ENCODE measurements at places on chromosomes 3 and 15. TPM values are rescaled to one million over a fixed set of nuclear protein-coding genes. Genes with fewer than 3 reads are reported as not detected.
A peak's percentile ranks its signal among the peaks of the same experiment; 100 is the strongest.

GRCh38 chr3:12869035-12869621 lies 27.8 kb upstream of the RPL32 start:
- DNase-seq = no peak
- H3K4me1 ChIP-seq = no peaks in the 10 kb centered on the region

- peaks cover 18% of the 10 kb centered on the region for H3K4me1 ChIP-seq
- H3K27me3 ChIP-seq = no peaks in the 10 kb centered on the region
- peak overlapping the region; percentile 65 for H3K4me3 ChIP-seq
- H3K36me3 ChIP-seq = no peaks in the 10 kb centered on the region
- H3K27ac ChIP-seq = peak overlapping the region; percentile 64
- no peak for DNase-seq
These were observed 614 bp downstream of the CHCHD6 start for GRCh38 chr3:126704494-126705214.

GRCh38 chr15:25743548-25744275 lies 119.4 kb downstream of the ATP10A start:
- no peak overlapping the region for H3K4me3 ChIP-seq
- H3K27me3 ChIP-seq = no peaks in the 10 kb centered on the region
- no peaks in the 10 kb centered on the region for H3K4me1 ChIP-seq
- no peak overlapping the region for H3K27ac ChIP-seq
- no peaks in the 10 kb centered on the region for H3K36me3 ChIP-seq

GRCh38 chr3:78497021-78497420 lies 1270.8 kb downstream of the ROBO1 start:
- no peaks in the 10 kb centered on the region for H3K36me3 ChIP-seq
- no peak for DNase-seq
- no peak overlapping the region for H3K4me3 ChIP-seq

DNA sequence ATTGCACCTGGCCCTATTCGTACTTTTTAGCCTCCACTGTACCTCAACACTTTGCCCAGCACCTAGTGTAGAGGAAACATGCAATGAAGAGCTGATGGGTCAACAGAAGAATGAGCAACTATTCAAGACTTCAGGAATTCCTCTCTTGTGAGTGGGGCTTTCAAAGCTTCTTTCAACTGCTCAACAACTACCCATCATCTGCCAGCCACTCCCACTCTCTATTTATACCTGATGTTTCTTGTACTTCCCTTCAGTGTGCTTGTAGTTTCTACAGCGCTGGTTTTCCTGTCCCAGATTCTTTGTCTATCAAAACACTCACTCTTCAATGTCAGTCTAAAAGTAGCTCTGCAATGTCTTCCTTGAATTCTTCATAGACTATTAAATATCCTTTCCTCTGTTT lies 168.3 kb upstream of the LPP start:
- H3K27ac ChIP-seq = no peak overlapping the region
- no peaks in the 10 kb centered on the region for H3K4me1 ChIP-seq
- no peak for DNase-seq
- H3K4me3 ChIP-seq = no peak overlapping the region
- 0 out of 2 replicates have a peak, but pooled peaks cover 2% of the 10 kb centered on the region for H3K27me3 ChIP-seq

- no peak for DNase-seq
- no peaks in the 10 kb centered on the region for H3K36me3 ChIP-seq
- no peak overlapping the region for H3K4me3 ChIP-seq
- H3K4me1 ChIP-seq = no peaks in the 10 kb centered on the region
- no peak overlapping the region for H3K27ac ChIP-seq
These were observed 43.5 kb downstream of the CA12 start for GRCh38 chr15:63338170-63338569.

DNA sequence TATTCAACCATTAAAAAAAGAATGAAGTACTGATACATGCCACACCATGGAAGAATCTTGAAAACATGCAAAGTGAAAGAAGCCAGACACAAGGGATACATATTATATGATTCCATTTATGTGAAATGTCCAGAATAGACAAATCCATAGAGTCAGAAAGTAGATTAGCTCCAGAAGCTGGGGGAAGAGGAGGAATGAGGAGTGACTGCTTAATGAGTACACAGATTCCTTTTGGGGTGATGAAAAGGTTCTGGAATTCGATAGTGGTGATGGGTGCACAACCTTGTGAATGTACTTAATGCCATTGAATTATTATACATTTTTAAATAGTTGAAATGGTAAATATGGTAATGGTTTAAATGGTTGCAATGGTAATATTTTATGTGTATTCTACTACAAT lies 90.6 kb upstream of the SPATA12 start:
- H3K27ac ChIP-seq = no peak overlapping the region
- no peak for DNase-seq
- H3K27me3 ChIP-seq = no peaks in the 10 kb centered on the region
- no peak overlapping the region for H3K4me3 ChIP-seq

The P3H2 gene
- total RNA-seq = 82.2 TPM

The CACNA2D3 gene
- 0.41 TPM for total RNA-seq

The MCF2L2 gene
- total RNA-seq = 1.0 TPM

Data from Panc1 (cell line).